ENCODE measurements at places on chromosomes 5 and 9.
A peak's percentile ranks its signal among the peaks of the same experiment; 100 is the strongest.

DNA sequence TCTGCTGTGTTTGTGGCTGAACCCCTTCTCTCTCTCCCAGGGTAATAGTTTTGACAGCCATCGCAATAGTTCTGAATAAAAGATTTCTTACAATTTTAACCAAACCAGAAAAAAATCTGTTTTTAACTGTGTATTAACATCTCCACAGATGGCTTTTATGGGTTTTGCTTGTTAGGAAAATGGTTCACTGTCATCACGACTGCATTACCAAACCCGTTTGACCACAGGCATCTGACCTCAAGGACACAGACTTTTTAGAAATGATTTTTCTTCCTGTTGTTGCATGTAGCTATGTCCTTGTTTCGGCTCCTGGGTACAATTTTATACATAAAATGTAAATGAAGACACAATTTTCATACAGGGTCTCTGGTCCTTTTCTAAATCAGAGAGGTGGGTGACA, 316.1 kb downstream of the IRX1 start:
- DNase-seq, result no peak

GRCh38 chr5:65034813-65035209, 266.1 kb downstream of the CWC27 start:
- DNase-seq, result peak; percentile 56

DNA sequence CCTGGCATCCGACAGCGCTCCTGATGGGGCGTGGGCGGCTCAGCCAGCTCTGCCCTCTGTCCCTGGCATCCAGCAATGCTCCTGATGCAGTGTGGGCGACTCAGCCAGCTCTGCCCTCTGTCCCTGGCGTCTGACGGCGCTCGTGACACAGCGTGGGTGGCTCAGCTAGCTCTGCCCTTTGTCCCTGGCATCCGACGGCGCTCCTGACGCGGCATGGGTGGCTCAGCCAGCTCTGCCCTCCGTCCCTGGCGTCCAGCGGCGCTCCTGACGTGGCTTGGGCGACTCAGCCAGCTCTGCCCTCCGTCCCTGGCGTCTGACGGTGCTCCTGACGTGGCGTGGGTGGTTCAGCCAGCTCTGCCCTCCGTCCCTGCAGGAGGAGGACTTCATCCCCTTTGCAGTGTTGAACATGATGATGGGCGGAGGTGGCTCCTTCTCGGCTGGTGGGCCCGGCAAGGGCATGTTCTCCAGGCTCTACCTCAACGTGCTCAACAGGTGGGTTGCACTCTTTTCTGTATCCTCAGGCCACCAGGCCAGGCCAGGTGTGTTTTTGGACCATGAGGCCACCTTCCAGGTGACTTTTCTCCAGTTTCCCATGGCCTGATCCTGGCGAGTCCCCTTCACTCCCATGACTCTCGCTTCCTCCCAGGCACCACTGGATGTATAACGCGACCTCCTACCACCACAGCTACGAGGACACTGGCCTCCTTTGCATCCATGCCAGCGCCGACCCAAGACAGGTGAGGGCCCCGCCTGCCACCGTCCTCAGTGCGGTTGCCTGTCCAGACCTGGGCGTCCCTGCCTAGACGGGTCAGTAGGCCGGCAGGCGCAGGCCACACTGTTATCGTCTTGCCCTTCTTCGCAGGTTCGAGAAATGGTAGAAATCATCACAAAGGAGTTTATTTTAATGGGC, 8.0 kb downstream of the PMPCA start:
- DNase-seq, result no peak

GRCh38 chr9:3660936-3661335, 135.1 kb upstream of the RFX3 start:
- DNase-seq, result no peak

GRCh38 chr9:73780916-73781315, 629.3 kb downstream of the ANXA1 start:
- DNase-seq, result no peak

GRCh38 chr5:56522169-56522568, 289.0 kb upstream of the ANKRD55 start:
- DNase-seq, result no peak

GRCh38 chr9:120099065-120099464, 480.9 kb downstream of the CDK5RAP2 start:
- DNase-seq, result no peak

- no peak for DNase-seq
Observed at GRCh38 chr5:98714710-98715288, 58.7 kb upstream of the RGMB start.

DNA sequence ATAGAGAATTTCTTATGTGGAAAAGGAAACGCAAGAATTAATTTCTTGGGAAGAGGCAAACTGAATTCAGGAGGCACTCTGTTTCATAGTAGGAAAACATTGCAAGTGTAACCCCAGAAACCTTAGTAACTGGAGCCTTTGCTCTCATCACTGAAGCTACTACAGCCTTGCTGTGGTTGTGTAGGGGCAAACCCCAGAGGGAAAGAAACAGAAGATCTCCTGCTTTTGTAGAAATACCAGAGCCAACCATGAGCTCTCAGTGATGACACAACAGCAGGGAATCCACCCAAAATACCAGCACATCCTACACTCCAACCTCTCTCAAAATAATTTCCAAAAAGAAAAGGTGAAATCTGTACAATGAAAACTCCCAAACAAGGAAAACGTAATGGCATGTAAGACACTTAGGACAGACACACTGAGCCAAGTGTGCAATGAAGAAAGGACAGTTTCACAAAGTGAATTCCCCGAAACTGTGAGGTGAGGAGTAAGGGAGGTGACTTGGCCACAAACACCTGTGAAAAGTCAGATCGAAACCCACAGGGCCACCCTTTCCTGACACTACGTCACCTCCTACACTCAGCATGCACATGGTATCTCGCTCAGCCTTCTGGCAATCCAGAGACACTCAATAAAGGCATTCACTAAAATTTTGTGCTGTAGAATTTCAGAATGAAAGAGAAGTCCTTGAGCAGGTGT, 8.5 kb upstream of the ACSL6 start:
- DNase-seq, result no peak

- no peak for DNase-seq
Observed at GRCh38 chr5:39608024-39608423, 183.2 kb upstream of the DAB2 start.

- DNase-seq, result no peak
Observed at GRCh38 chr5:116088062-116088461, 3.2 kb downstream of the COMMD10 start.

GRCh38 chr5:178442405-178443257, 147.6 kb downstream of the COL23A1 start:
- no peak for DNase-seq

- peak; percentile 81 for DNase-seq
Observed at GRCh38 chr9:124110307-124110915, 98.8 kb downstream of the LHX2 start.

DNA sequence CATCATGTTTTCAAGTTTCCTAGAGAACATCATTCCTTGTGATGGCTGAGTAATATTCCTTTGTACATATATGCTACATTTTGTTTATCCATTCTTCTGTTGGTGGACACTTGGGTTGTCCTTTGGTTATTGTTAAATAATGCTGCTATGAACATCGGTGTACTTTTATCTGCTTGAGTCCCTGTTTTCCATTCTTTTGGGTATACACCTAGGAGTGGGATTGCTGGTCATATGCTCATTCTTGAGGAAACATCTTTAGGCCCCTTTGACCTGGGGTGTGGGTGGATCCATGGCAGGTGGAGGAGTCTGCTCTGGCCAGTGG, 25.3 kb downstream of the GALNT12 start:
- no peak for DNase-seq

GRCh38 chr5:60260658-60261057, 367.1 kb upstream of the PDE4D start:
- no peak for DNase-seq

- no peak for DNase-seq
Observed at GRCh38 chr5:126723643-126724042, 53.3 kb upstream of the LMNB1 start.

- DNase-seq, result no peak
Observed at GRCh38 chr9:120386390-120387131, 193.4 kb downstream of the CDK5RAP2 start.

DNA sequence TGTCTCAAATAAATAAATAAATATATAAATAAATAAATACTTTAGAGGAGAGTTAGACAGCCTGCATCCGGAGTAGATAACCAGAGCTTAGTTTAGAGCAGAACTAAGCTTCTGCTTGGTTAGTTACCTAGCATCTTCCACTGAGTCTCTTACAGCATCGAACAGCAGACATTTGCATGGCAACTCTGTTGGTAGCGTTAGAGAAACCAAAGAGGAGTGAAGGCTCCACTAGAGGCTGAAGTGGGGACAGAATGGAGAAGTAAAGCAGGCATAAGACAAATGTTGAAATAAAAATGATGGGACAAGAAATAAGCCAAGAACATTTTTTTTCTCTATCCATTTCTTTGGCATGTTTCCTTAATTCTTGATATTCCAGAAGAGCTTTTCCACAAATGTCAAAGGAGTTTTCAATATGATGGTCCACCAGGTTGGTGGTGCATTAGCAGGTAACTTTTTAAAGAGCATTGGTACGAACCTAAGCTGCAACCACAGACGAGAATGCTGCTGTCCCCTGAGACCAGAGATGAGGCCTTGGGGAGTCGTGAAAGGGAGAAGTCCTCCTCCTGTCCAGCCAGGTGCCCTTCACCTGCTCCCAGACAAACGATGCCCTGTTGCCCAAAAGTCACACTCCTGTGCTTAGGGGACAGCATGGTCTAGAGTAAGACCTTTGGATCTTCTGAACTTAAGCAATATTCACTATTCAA, 438.3 kb downstream of the DIRAS2 start:
- no peak for DNase-seq

DNA sequence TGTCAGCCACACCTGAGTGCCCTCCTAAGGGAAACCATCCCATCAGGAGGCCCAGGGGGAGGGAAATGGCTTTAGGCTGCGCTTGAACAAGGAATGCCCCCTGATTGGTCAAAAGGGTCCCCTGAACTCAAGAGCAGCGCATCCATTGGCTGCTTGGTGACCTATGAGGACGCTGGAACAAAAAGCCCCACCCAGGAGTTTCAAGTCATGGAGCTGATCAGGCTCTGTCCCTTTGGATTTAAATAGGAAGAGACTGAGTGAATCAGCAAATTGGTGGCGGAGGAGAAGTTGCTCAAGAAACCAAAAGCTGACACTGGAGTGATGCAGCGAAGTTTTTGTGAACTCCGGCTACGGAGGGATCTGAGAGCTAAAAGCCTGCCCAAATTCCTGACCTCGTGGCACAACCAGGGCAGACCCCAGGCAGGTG, 66.7 kb downstream of the SMIM23 start:
- DNase-seq, result no peak

DNA sequence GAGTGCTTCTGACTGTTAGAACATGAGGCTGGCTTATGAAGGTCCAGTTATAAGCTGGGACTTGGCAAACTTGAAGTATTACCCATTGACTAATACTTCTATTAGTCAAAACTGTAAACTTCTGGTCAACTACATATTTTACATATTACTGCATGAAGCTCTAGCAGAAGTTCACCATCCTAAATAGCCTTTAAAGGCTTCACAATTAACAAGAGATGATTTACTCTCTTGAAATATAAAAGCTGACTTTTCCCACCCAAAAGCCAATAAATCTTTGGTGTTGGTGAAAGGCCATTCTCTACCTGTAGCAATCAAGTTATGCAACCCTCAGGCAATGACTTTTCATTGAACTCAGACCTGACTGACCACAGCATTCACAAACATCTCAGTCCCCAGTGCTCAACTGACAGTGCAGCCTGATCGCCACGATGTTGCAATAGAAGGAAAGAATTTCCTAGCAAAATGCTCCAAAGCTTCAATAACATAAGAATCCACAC, 345.6 kb downstream of the EBF1 start:
- no peak for DNase-seq

DNA sequence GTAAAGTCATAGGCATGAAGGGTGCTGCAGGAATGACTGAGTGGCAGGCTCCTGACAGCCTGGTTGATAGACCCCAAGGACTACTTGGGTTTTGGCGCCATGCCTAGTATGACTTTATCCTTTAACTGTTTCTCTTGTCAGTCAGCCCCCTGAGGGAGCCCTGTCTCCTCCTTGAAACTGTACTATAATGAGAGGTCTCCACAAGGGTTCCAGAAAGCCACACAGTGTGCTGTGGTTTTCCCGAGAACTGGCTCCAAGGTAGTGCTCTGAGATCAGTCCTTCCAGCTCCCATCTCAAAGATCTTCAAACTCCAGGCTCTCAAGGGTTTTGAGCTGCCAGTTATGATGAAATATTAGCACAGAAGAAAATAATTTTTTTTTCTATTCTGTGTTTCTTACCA, 26.7 kb upstream of the TNC start:
- no peak for DNase-seq

GRCh38 chr5:173490681-173491080, 125.8 kb downstream of the BOD1 start:
- DNase-seq, result no peak

DNA sequence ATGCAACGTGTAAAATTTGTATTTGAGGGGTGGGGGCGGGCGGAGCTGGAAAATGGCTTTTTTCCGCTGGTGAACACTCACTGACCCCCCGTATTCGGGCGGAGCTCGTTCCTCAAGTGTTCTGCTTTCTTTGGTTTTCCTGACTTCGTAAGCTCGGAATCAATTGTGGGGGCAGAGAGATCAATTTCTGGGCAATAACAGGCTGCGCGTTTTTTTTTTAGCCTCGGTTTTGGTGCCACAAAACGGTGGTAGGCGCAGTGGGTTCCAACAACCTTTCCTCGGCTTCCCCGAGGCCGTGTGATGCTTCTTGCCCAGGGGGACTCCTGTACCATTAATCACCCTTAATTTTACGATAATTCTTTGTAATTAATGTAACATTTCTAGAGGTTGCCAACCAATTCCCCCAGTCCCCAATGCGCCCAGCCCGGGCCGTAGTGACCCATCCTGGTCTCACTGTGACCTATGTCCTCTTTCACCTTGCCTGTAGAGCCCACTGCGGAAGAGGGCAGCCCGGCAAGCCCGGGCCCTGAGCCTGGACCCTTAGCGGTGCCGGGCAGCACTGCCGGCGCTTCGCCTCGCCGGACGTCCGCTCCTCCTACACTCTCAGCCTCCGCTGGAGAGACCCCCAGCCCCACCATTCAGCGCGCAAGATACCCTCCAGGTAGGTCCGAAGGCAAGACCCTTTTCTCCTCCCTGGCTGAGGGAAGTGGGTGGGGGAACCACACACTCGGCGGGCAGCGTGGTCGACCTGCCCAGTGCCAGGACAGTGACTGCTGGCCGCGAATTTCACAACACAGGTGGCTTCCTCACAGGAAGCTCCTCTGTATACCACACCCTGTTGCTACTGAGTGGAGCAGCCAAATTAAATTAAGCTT, 3.7 kb downstream of the NR4A3 start:
- DNase-seq, result peak; percentile 39

Data from WTC11 (cell line).